ENCODE measurements at places on chromosomes 1 and 21.

GRCh38 chr1:21045351-21045750 is 131.3 kb downstream of the EIF4G3 start:
- DNase-seq, result no peak

DNA sequence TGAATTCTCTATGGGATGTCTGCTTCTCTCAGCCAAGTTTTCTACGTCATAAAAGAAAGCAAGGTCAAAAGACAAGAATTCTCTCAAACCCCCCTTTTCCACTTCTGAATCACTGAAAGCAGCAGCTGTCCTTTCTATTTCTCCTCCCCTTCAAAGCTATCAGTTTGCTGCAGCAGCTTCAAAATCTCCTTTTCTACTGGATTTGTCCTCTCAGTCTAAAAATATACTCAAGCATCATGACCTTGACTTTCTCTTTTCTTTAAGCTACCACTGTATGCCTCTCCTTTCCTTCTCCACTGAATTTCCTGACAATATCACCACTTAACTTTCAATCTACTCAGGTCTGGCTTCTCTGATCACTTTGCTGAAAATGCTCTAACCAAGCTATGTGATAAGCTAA is 1.9 kb downstream of the WDR64 start:
- no peak for DNase-seq

DNA sequence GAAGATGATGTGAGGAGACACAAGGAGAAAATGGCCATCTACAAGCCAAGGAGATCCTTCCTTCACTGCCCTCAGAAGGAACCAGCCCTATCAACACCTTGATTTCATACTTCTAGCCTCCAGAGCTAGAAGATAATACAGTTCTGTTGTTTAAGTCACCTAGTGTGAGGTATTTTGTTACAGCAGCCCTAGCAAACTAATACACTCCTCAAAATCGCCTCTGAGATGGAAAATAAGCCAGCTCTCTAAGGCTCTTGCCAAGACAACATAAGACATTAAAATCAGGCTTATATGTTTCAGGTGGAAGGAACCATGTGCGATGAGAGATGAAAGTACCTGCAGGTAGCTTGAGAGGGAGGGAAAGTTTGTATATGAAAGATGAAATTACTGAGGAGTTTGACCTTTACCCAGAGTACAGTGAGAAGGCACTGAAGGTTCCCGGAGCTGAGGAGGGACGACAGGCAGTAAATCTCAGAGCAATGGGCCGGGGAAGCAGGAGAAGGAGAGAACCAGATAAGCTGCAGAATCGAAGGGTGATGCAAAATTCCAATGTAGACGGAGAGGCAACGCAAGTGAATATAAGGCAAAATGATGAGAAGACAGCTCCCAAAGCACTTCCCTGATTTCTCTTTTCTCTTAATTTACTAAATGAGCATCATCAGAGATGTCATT is 84.7 kb downstream of the HHIPL2 start:
- DNase-seq, result no peak

- DNase-seq, result no peak
Measured at GRCh38 chr1:154880671-154881070, 10.6 kb upstream of the KCNN3 start.

DNA sequence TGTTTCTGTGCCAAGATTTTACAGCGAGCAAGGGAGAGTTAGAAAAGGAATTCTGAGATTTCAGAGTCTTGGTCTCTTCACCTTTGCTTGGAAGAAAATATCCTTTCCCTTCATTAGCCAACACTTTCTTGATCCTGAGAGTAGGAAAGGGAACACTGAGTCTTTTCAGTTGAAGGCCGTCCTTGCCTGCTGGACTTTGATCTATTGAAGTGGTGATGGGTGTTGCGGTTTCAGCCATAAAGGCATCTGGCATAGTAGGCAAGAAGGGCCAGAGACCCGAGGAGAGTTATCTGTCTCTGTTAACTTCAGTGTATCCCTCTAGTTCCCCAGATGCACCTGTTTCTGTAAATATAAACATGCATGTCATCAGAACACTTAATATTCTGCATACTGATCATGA is 9.7 kb downstream of the SELE start:
- no peak for DNase-seq

DNA sequence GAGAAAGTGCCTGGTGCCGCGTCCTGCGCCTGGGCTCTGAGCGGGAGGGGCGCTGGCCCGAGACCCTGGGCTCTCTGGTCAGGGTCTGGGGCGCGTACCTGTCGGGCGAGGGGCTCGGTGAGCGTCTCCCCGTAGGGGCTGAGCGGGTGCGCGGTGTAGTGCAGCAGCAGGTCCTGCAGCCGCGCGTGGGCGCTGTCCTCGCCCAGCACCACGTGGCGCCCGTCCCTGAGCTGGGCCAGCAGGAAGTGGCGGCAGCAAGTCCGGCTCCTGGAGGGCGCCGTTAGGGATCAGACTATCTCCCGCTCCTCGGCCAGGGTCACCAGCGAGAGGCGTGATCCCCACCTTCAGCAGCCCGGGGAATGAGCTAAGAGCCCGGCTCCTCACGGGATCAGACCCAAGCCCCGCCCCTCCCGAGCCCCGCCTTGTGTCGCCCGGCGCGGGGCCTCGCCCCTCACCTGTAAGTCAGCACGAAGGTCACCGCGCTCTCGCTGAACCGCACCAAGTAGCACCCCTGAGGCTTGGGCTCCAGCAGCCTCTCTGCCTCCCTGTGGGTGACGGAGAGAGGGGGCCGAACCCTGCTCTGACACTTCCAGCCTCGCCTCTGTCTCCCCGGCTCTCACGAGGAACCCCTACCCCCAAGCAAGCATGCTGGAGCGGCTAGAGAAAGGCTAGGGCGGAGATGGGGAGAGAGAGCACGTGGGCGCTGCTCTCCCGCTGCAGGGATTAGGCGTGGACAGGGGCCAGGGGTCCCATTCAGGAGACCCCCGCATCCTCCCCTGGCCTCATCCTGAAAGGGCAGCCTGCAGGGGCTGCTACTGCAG is 2.7 kb downstream of the SH2D2A start:
- peak; percentile 87 for DNase-seq

GRCh38 chr1:182726912-182727311 is 42.5 kb upstream of the RGS8 start:
- DNase-seq, result no peak

- DNase-seq, result no peak
Measured at GRCh38 chr1:192506741-192507155, 68.8 kb upstream of the RGS1 start.

Data from stimulated activated CD8-positive, alpha-beta memory T cell treated with anti-CD3 and anti-CD28 coated beads, Interleukin-4, amount 100 ng/mL, for 48 hours (primary cell).